ENCODE measurements at places on chromosomes 1 and 21.

DNA sequence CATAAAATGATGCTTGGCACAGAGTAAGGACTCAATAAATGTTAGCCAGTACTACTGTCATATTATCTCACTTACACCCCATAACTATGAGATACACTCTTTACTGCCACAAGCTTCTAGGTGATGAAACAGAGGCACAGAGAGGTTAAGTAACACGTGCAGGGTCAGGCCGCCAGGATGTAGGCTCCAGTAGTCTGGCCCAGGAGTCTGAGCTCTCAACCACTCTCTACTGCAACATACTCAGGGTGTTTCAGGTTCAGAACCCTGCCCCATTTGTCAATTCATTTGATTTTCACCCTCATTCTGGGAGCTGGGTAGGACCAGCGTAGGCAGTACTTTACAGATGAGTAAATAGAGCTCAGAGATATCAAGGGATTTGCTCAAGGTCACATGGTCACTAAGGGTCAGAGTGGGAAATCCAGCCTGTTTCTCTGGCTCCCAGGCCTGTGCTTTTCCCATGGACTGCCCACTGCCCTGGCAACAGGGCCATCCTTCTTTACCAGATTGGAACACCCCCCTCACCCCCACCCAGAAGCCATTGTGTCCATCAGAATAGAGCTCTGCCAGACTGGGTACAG is 21.2 kb downstream of the IQGAP3 start:
- no peak for DNase-seq

- DNase-seq = peak; percentile 67
Observed at GRCh38 chr1:156726549-156727226, 1.6 kb upstream of the METTL25B start.

DNA sequence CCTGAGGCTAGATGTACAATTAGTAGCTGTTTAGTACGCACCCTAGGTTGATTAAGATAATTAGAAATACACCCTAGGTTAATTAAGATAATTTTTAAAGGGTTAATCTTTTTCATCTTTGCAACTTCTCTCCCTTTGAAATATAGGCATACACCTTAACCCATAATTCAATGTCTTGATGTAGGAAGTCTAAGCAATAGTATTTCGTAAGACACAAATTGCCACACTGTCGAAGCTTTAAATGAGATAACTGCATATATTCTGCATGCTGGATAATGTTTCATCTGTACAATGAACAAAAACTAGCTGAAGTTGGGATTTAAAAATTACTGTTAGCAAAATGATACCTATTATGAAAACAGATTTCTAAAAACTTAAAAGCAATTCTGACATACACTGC is 122.9 kb downstream of the EVI5 start:
- DNase-seq = no peak

DNA sequence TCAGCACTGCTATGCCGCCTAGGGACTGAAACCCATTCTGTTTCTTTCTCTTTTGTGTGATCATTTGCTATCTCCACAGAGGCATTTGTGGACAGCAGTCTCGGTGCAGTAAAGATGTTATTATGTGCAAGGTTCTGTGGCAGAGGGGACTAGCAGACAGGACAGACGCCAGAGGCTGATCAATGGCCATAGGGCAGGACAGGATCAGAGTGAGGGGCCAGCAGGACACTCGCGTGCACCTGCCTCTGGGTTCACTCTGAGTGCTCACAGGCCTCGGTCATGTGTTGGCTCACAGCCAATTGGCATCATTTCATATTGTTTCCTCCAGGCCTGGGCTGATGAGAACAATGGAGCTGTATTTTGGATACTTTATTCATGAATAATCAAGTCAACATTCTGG is 212.6 kb downstream of the TGFB2 start:
- no peak for DNase-seq

GRCh38 chr1:89876463-89876862 is 55.6 kb downstream of the LRRC8D start:
- DNase-seq = no peak

GRCh38 chr1:111723091-111723806 is 15.9 kb downstream of the INKA2 start:
- no peak for DNase-seq

DNA sequence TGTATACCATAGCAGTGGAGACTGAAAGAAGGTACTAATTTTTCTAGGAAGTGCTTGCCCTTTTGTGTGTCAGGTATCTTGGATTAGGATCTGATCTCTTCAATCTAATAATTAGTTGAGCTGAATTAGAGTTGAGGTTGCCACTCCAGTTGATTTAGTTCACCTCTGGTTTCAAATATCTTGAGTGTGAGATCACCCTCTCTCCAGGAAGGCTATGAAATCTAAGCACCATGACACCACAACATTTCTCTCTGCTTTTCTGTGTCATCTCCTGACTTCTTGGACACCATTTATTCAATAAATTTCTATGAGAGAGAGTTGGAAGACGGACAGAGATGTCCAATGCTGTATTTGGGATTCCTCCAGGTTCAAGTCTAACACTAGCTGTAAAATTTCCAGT is 212.8 kb downstream of the DYRK1A start:
- no peak for DNase-seq

DNA sequence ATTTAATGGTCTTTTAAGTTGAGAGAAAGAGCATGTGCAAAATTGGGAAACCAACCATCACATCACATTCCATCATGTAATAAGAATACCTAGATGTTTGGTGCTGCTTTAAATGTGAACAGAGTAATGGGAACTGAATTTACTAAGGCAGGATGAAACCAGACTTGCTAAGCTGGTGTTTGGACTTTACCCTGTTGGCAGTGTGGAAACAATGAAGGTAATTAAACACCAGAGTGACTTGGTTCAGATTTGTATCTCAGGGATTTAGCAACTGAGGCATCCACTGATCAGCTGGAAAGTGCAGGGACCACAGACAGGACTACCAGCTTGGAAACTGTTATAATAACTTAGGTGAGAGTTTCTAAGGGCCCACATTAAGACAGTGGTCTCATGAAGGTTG is 263.4 kb downstream of the OLFM3 start:
- no peak for DNase-seq

- DNase-seq = no peak
Observed at GRCh38 chr1:38549191-38549590, 310.4 kb downstream of the RRAGC start.

- no peak for DNase-seq
Observed at GRCh38 chr1:236489710-236490377, 33.9 kb upstream of the LGALS8 start.

GRCh38 chr1:8153961-8154360 is 127.9 kb upstream of the ERRFI1 start:
- no peak for DNase-seq

DNA sequence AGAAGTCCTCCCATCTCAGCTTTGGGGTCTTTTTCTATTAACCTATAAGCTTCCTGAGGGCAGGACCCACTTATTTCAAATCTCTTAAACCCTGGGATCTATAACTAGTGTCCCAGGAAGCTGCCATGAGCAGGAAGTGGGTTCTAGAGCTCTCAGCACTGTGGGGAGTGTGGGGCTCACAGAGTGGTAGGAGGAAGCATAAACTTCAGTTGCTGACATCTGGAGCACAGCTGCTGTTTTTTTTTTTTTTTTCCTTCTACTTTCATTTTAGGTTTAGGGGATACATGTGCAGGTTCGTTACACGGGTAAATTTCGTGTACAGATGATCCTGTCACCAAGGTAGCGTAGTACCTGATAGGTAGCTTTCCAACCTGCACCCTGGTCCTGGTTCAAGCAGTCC is 59.3 kb downstream of the AK4 start:
- DNase-seq = no peak

- no peak for DNase-seq
Observed at GRCh38 chr1:80917225-80917624, 883.5 kb upstream of the ADGRL2 start.

DNA sequence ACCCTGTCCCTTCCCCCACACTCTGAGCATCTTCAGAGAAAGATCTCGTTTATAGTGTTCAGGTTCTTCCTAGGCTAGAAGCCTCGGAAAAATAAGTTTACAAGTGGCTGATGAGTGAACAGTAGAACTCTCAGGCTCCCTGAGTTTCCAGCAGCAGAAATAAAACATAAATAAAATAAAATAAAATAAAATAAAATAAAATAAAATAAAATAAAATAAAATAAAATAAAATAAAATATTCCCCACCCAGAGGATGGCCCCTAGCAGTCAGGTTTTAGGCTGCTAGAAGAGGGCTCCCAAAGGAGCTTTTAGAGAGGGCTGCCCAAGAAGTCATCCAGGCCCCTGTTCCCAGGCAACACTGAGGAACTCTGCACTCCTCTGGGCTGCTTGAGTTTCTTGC is 55.1 kb downstream of the KCNC4 start:
- DNase-seq = no peak

Data from activated T-cell treated with anti-CD3 and anti-CD28 coated beads, Interleukin-2, amount 50 U/mL, for 72 hours (primary cell).